ENCODE measurements at places on chromosomes 3 and 15. TPM values are rescaled to one million over a fixed set of nuclear protein-coding genes. Genes with fewer than 3 reads are reported as not detected.

GRCh38 chr3:74309716-74310115, 304.7 kb downstream of the CNTN3 start:
- no peak for DNase-seq
- no peaks in the 10 kb centered on the region for H3K27me3 ChIP-seq
- no peaks in the 10 kb centered on the region for H3K4me1 ChIP-seq
- H3K27ac ChIP-seq, result no peak overlapping the region
- no peaks in the 10 kb centered on the region for H3K36me3 ChIP-seq

DNA sequence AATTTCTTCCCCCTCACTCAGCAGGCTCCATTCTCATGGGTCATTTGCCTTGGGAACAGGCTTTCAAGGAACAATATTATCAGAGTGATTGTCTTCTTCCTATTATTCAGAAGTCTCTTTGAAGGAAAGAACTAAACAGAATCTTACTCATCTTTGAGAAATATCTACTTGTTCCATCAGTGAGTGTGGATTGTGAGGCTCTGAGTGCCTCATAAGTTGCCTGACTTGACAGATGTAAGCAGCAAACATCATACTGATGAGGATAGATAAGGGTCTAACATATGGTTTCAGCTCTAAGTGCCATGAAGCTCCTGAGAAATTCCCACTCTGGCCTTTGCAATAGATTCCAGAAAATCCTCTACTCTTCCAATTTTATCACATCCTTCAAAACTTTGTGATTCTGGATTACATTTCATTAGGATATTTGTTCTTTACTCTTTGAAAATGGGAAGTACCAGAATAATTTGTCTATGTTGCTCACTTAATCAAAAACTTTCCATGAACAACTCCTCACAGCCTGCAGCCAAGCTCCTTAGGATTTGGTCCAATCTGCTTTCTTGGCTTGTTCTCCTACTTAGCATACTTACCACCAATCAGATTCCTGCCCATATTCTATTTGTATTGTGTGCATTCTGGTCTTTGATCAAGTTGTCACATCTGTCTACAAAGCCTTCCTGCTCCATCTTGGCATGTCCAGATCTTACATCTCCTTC, 120.1 kb downstream of the RPL22L1 start:
- H3K27ac ChIP-seq, result no peak overlapping the region
- H3K4me3 ChIP-seq, result no peak overlapping the region
- no peak for DNase-seq

DNA sequence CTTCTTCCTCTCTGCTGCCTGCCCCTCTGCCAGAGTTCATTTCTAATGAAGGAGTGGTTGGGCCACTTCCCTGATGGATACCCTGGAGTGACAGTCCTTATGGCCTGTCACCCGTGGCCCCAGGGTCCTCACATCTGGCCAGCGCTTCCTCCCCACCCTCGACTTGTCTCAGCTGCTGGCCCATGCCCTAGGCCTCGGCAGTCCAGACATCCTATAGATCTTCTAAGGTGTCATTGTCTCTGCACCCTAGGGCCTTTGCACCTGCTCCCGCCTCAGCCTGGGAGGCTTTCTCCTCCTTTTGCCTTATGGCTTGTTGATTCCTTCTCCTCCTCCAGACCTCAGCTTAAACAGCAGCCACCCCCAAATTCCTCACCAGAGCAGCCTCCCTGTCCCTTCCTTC, 181.0 kb downstream of the NSMCE3 start:
- no peak for DNase-seq
- no peak overlapping the region for H3K27ac ChIP-seq
- H3K4me1 ChIP-seq, result peaks cover 3% of the 10 kb centered on the region
- H3K4me3 ChIP-seq, result no peak overlapping the region
- no peaks in the 10 kb centered on the region for H3K36me3 ChIP-seq

GRCh38 chr3:184443364-184443763, 63.5 kb downstream of the CHRD start:
- peaks cover 9% of the 10 kb centered on the region for H3K4me1 ChIP-seq
- no peak for DNase-seq
- no peak overlapping the region for H3K4me3 ChIP-seq
- H3K27ac ChIP-seq, result no peak overlapping the region
- H3K27me3 ChIP-seq, result peaks cover 17% of the 10 kb centered on the region

DNA sequence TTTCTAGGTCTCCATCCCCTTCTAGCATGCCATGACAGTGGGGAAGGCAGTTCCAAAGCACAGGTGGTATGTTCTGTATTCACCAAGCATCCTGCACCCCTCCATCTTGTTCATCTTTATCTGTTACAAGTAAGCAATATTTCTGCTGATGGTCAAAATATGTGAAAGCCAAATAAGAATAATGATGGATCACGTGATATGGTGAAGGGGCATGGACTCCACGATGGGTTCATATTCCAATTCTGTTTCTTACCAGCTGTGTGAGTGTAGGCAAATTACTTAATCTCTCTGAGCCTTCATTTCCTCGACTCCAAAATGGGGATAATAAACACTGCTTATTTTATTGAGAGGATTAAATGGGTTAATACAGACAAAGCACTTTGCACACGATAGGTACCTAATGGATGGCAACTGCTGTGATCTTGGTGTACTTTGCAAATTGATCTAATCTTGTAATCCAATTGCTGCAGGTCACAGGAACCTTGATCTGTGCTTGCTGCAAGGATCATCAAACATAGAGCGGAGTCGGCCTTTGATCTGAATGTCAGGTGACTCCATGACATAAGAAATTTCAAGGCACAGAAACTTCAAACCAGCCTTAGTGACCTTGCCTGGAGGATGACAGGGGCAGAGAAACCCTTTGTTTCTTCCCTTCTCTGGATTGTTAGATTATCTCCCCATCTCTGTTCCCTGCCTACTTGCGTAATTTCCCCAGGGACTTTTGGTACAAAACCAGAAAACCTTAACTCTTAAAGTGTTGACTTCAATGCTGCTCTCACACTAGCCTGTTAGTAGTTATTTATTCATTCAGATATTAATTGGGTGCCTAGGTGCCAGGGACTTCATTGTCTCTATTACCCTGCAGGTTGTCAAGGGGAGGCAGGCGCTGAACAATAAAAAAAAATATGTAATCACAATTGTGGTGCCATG, 25.8 kb downstream of the SIAH2 start:
- no peak overlapping the region for H3K4me3 ChIP-seq
- peaks cover 45% of the 10 kb centered on the region for H3K4me1 ChIP-seq
- no peaks in the 10 kb centered on the region for H3K36me3 ChIP-seq
- no peak overlapping the region for H3K27ac ChIP-seq
- DNase-seq, result no peak

DNA sequence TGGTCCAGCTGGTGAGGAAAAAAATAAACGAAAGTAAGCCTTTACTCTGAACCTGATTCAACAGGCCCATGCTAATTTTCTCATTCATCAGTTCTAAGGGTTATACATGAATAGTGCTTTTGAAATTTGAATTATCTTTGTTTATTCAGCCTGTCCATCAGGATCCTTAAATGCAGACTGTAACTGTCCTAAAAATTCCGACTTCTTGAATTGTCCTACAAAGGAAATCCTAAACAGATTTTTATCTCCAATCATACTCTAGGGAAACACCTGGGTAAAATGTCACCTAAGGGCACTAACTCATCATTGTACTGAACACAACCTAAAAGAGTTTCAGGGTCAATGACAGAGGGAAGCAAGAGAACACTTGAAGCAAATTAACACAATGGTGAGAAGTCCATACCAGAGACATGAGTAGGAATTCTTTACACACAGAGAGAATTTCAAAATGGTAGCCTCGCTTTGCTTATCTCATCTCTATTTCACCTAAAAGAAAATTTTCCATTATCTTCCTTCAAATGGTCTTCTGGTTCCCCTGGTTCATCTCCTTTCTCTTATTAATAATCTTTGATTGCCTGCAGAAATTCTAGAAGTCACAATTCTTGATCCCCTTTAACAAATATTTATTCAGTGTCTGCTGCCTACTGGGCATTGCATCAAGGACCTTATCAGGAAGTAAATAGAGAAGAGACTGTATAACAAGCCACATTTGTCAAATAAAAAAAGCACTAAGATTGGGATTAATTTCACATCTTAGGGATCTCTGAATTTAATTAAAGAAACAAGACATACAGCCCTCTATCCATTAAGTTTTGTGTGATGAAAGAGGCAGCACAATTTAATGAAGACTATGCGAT, 182.7 kb downstream of the MEIS2 start:
- no peak overlapping the region for H3K27ac ChIP-seq
- H3K36me3 ChIP-seq, result peaks cover 3% of the 10 kb centered on the region
- DNase-seq, result no peak
- no peaks in the 10 kb centered on the region for H3K4me1 ChIP-seq

LAMB2 gene
- not detected for polyA plus RNA-seq

EOMES gene
- polyA plus RNA-seq, result 0.28 TPM

DNA sequence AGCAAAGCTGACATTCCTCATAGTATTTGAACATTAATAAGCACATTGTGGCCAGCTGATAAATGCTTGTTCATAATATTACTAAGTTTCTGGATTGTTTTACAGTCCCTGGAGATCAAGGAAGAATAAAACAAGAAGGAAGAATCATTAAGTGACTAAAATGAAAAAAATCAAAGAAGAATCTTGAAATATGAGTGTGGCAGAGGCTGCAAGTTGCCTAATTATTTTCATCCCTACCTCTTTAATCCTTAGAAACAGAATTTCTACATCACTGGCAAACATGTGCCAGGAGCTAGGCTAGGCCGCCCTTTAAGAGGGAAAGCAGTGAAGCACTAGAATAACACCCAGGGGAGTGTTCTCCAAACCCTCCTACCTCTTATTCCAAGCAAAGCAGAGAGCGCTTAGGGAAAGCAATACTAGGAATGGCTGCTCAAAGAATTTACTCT, 98.9 kb downstream of the MAGI1 start:
- no peak for DNase-seq
- H3K27ac ChIP-seq, result no peak overlapping the region
- H3K36me3 ChIP-seq, result no peaks in the 10 kb centered on the region
- no peak overlapping the region for H3K4me3 ChIP-seq
- H3K27me3 ChIP-seq, result no peaks in the 10 kb centered on the region
- no peaks in the 10 kb centered on the region for H3K4me1 ChIP-seq

VWA5B2 gene
- not detected for polyA plus RNA-seq

GRCh38 chr3:107235928-107236315, 141.3 kb upstream of the CCDC54 start:
- DNase-seq, result peak; percentile 60
- peaks cover 5% of the 10 kb centered on the region for H3K27me3 ChIP-seq
- no peaks in the 10 kb centered on the region for H3K36me3 ChIP-seq
- peak overlapping the region; percentile 68 for H3K4me3 ChIP-seq
- H3K4me1 ChIP-seq, result peaks cover 12% of the 10 kb centered on the region
- no peak overlapping the region for H3K27ac ChIP-seq

GRCh38 chr3:51717446-51717845, 10.6 kb downstream of the GRM2 start:
- no peak overlapping the region for H3K4me3 ChIP-seq
- no peak overlapping the region for H3K27ac ChIP-seq
- no peak for DNase-seq
- peaks cover 29% of the 10 kb centered on the region for H3K4me1 ChIP-seq
- H3K36me3 ChIP-seq, result no peaks in the 10 kb centered on the region

GALNT15 gene
- polyA plus RNA-seq, result not detected

DNA sequence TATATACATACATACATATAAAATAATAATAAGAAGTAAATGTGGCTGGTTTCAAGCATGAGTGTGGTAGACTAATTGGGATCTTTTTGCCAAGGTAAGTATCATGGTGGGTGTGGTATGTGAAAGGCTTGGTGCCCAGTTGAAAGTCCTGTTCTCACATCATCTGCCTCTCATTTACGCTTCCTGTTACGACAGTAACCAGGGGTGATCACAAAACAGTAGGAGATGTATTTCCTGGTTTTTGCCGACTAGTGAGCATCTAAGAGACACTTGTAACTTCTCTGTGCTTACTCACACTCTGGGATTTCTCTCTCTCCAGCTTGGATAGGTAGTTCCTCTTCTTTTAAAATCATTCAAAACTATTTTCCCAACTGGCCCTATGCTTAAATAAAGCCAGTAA, 1028.3 kb upstream of the NR2F2 start:
- H3K4me3 ChIP-seq, result no peak overlapping the region
- H3K4me1 ChIP-seq, result no peaks in the 10 kb centered on the region
- H3K27ac ChIP-seq, result no peak overlapping the region
- H3K36me3 ChIP-seq, result no peaks in the 10 kb centered on the region
- no peak for DNase-seq

DNA sequence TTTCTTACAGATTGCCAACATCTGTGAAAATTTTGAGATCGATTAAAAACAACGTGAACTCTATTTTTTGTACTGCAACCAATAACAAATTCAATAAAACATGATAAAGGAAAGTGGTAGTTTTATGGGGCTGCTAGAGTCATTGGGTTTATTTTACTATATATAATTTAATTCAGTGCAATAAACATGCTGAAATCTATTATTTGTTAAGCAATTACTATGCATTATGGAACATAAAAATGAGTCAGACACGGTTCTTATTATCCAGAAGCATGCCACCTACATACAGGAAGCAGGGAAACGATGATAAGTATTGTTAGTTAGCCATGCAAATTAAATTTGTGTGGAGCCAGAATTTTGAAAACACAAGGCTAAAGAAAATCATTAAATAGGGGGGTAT, 27.2 kb downstream of the NPHP3 start:
- no peak for DNase-seq
- no peak overlapping the region for H3K4me3 ChIP-seq
- no peaks in the 10 kb centered on the region for H3K27me3 ChIP-seq

MNS1 gene
- polyA plus RNA-seq, result 1.9 TPM

- no peaks in the 10 kb centered on the region for H3K36me3 ChIP-seq
- peaks cover 31% of the 10 kb centered on the region for H3K27me3 ChIP-seq
- H3K4me1 ChIP-seq, result no peaks in the 10 kb centered on the region
- H3K27ac ChIP-seq, result no peak overlapping the region
- DNase-seq, result no peak
- H3K4me3 ChIP-seq, result no peak overlapping the region
Observed at GRCh38 chr15:29223640-29224039, 46.0 kb downstream of the NSMCE3 start.

DNA sequence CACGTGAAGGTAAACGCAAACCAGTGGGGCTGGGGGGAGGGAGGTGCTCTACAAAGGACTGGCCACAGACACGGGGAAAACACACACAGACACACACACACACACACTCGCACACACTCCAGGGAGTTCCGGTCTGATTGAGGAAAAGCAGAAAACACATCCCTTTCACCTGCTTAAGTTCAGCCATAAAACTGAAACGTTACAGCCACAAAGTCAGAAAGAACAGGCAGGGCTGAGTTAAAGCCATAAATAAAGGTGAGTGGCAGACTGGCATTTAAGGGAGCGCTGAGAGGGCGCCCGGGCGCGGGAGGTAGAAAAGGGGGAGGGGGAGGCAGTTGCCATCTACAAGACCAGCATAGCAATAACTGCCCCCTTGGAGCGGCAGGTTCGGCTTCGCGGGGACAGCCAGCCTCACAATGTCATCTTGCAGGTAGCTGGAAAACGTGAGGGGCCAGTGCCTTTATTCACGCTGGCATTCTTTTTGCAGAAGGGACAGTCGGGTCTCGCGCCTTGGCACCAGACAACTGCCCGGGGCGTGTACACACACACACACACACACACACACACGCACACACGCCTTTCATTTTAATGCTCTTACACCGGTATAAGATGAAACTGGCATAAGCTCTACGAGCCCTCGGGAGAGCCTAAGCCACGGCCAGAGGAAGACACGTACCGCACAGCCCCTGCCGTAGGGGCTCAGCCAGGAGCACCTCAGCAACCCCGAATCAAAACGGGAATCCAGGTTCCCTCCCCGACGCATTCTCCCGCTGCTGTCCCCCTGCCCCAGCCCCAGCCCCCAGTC, 866 bp downstream of the TNIK start:
- peaks cover 46% of the 10 kb centered on the region for H3K4me1 ChIP-seq
- peaks cover 6% of the 10 kb centered on the region for H3K27me3 ChIP-seq
- peak overlapping the region; percentile 97 for H3K4me3 ChIP-seq
- peak overlapping the region; percentile 82 for H3K27ac ChIP-seq

LARP6 gene
- not detected for polyA plus RNA-seq

ST8SIA2 gene
- polyA plus RNA-seq, result not detected

AADAC gene
- polyA plus RNA-seq, result not detected

KLHL6 gene
- 11.2 TPM for polyA plus RNA-seq

Data from naive B cell (primary cell).